Fibroblast of the aortic adventitia (primary cell): ENCODE measurements at places on chromosomes 1 and 21. TPM values are rescaled to one million over a fixed set of nuclear protein-coding genes. Genes with fewer than 3 reads are reported as not detected.

RCSD1 gene
- 0.57 TPM in 1 of 2 replicates, not detected in the other for total RNA-seq

TEKT2 gene
- total RNA-seq: 0.18 and 2.1 TPM in 2 replicates

DNA sequence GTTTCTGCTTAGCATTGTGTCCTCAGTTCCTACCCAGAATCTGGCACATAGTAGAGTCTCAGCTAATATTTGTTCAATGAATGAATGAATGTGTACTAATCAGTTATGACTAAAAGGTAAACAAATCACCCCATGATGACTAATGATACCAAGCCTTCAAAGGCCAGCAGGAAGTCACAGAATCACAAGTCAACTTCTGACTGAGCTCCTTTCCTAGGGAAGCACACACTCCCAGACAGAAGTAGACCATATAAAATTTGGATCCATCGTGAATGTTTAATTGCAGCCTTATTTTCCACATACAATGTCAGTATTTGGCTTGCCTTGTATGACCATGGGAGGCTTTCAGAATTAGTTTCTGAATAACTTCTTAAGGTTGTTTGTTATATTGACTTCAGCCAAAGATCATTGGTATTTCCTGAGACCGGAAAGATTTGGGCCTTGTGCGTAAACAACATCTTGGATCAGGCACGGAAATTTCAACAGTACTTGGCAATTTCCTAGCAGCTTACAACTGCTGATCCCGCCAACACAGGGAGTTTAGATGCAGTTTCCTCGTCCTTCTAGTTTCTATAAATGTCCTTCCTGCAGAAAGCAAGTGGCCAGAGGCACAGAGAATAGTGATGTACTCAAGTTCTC lies 185.9 kb upstream of the ATP1B1 start:
- DNase-seq: peak; percentile 77

- DNase-seq: peak; percentile 7
These were observed 145.0 kb downstream of the PATJ start for GRCh38 chr1:61887076-61887867.

LAMB3 gene
- 5.9 and 10.3 TPM in 2 replicates for total RNA-seq

- DNase-seq: no peak
These were observed 32.7 kb downstream of the MRPS6 start for GRCh38 chr21:34105947-34106541.

- peak; percentile 72 for DNase-seq
These were observed 6.8 kb downstream of the RGS5 start for GRCh38 chr1:163195728-163196448.

DNA sequence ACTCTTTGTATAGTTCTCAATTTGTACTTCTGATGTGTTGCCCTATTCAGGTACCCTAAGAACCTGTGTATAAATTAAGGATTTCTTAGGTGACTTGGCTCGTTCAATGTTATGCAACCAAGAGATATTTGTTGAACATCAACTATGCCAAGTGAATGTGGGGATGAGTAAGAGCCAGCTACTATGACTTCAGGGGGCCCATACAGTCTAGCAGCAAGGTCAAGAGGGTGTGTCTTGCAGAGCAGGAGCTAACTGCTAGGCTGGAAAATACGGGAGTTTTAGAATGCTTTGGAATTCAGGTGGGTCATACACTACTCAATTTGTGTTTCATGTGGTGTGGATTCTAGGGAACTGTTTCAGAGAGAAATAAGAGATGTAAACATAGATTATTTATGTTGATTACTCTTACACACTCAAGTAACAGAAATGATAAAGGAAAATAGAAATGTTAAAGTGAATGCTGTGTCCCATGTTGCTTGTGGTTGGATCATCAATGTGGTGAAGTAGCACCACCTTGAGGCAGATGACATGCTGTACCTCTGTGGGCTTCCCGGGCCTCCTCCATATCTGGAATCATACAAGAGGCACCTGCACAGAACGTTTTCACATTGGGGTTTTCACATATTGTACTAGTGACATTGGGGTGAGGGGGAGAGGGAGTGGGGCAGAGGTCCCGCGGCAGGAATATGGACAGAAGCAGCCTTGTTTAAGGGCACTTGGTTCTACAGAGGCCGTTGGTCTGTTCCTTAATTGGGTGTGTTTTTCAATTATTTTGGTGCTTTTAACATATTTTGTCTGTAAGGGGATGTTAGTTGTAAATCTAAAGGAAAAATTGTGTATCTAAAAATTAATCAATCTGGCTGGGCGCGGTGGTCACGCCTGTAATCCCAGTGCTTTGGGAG lies 12.4 kb downstream of the ARPC5 start:
- peak; percentile 83 for DNase-seq

FAM72D gene
- total RNA-seq: 2.2 TPM in 1 of 2 replicates, not detected in the other

C4BPA gene
- not detected in 2 replicates for total RNA-seq

DNA sequence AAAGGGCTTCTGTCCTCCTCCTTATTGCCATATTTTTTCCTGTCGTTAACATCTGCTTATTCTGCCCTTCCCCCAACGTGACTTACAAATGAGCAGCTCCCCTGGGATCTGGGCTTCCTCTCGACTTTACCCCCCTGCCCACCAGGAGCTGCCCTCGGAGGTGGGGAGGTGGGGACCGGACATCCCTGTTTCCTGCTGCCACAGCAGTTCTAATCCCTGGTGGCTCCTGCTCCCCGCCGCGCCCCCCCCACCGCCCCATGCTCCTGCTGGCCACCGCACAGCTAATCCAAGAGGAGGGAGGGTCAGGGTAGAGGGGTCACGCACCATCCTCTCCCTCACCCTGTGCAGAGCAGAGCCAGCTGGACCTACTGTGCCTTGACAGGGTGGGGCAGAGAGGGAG lies 4.4 kb upstream of the SLC27A3 start:
- DNase-seq: no peak

GRCh38 chr21:30634906-30635305 lies at the start of gene KRTAP20-2:
Gene KRTAP20-2 (plus strand): TSS chr21:30635206. CDS start chr21:30635264, 58 bp downstream.
- no peak for DNase-seq

DNA sequence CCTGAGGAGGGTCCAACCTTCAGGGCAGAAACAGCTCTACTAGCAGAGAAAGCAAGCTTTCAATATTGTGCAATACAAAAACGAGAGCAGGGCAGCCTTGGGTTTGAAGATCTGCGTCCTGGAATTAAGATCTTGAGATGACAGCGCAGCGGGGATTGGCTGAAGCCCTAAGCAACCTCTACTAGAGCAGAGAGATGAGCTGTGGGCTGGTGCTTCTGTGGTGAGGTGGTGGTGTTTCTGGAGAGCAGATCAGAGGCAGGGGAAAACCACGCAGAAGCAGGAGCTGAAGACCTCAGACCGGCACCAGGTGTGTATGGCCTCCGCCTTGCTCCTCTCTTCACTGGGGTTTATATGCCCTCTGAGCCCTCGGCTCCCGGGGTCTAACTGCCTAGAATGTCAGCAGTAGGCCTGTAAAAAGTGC lies 12.5 kb downstream of the TRAF3IP3 start:
- DNase-seq: no peak

GRCh38 chr1:152981146-152981871 lies 2.6 kb upstream of the SPRR1A start:
- no peak for DNase-seq

SWT1 gene
- 8.1 and 9.2 TPM in 2 replicates for total RNA-seq

- peak; percentile 96 for DNase-seq
These were observed 70.5 kb downstream of the SSBP3 start for GRCh38 chr1:54335755-54336108.

GRCh38 chr1:207240325-207241101 lies 81.0 kb upstream of the CD55 start:
- peak; percentile 25 for DNase-seq

PDC gene
- total RNA-seq: 0.27 TPM in 1 of 2 replicates, not detected in the other

GRCh38 chr1:184416946-184417345 lies 30.1 kb downstream of the C1orf21 start:
- no peak for DNase-seq

DNA sequence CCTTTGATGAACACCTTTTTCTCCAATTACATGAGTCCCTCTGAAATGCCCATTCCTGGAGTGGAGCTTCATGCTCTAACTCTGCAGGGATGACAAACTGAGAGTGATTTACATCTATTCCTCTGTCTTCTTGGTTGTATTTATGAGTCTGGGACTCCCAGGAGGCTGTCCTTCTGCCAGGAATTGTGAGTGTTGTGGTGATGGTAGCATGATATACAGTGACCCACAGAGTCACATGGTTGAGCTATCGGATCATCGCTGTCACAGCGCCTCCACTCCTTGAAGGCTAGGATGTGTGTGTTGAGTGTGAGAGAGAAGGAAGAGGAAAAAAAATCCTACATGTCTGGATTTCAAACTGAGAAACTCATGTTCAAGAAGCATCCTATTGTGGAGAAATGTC lies 163.4 kb upstream of the CACNA1E start:
- DNase-seq: no peak

PCBP3 gene
- 1.2 and 4.2 TPM in 2 replicates for total RNA-seq

- DNase-seq: no peak
These were observed 43.9 kb downstream of the DSCAM start for GRCh38 chr21:40803101-40803500.

DNA sequence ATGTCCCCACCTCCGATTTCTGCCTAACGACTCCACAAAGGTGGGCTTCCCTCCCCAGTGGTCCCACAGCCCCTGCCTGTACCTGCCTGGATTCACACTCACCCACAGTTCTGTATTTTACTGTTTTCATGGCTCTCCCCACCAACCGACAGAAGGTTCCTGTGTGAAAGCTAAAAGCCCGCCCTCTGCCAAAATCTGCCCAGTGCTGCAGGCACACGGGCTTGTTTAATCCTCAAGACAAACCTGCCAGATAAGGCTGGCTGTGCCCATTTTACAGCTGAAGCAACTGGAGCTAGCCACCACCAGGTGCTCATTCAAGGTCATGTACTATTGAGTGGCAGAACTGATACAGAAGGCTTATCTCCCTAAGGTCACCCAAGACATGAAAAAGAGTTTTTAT lies 114.5 kb downstream of the HIVEP3 start:
- no peak for DNase-seq

GDAP2 gene
- 14.9 and 32.0 TPM in 2 replicates for total RNA-seq

DNA sequence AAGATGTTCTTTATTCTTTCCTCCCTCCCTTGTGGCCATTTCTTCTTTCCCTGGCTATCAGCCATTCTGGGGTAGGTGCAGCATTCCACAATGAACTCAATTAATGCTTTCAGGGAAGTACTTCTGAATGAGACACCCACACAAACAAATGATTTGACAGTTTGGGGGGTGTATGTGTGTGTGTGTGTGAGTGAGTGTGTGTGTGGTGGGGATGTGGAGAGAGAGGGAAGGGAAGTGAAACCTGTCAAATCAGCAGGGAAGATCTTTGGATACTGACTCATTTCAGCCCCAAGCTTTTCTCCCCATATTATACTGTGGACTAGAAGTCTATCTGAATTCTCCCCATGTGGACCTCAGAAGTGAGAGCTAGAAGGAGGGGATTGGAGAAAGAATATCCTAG lies 154.9 kb upstream of the CD34 start:
- no peak for DNase-seq
